ENCODE measurements at places on chromosomes 11 and 22. TPM values are rescaled to one million over a fixed set of nuclear protein-coding genes. Genes with fewer than 3 reads are reported as not detected.

P2RX6 gene
- total RNA-seq: not detected

MEI1 gene
- 2.2 TPM for total RNA-seq

TEX12 gene
- total RNA-seq: 0.25 TPM

SHANK3 gene
- total RNA-seq: 27.8 TPM

LRRC32 gene
- 139 TPM for total RNA-seq

CHST1 gene
- 3.9 TPM for total RNA-seq

P4HA3 gene
- total RNA-seq: 5.7 TPM

ROBO3 gene
- total RNA-seq: 4.3 TPM

TMPRSS13 gene
- total RNA-seq: not detected

TRIM49C gene
- not detected for total RNA-seq

GRAMD1B gene
- 21.3 TPM for total RNA-seq

CYB5R2 gene
- 2.9 TPM for total RNA-seq

OR10D3 gene
- not detected for total RNA-seq

ARHGAP8 gene
- total RNA-seq: not detected

UCP2 gene
- 4.1 TPM for total RNA-seq

APOBEC3F gene
- 10.6 TPM for total RNA-seq

CASP4 gene
- total RNA-seq: 205 TPM

BIK gene
- 0.53 TPM for total RNA-seq

CEP57 gene
- 28.2 TPM for total RNA-seq

APOL3 gene
- total RNA-seq: 115 TPM

OLFML1 gene
- total RNA-seq: not detected

CLCF1 gene
- 6.8 TPM for total RNA-seq

OTOG gene
- total RNA-seq: not detected

C11orf21 gene
- total RNA-seq: not detected

OR56A1 gene
- total RNA-seq: not detected

CENPM gene
- total RNA-seq: 41.1 TPM

C11orf97 gene
- total RNA-seq: not detected

ZNF214 gene
- total RNA-seq: not detected

CCDC73 gene
- total RNA-seq: not detected

OR8G5 gene
- not detected for total RNA-seq

LRRC10B gene
- total RNA-seq: not detected

CABP4 gene
- total RNA-seq: 3.9 TPM

WNT11 gene
- not detected for total RNA-seq
